Stimulated activated CD8-positive, alpha-beta memory T cell treated with anti-CD3 and anti-CD28 coated beads, Interleukin-15, amount 100 ng/mL, for 24 hours (primary cell): ENCODE measurements at places on chromosomes 13 and 19.

DNA sequence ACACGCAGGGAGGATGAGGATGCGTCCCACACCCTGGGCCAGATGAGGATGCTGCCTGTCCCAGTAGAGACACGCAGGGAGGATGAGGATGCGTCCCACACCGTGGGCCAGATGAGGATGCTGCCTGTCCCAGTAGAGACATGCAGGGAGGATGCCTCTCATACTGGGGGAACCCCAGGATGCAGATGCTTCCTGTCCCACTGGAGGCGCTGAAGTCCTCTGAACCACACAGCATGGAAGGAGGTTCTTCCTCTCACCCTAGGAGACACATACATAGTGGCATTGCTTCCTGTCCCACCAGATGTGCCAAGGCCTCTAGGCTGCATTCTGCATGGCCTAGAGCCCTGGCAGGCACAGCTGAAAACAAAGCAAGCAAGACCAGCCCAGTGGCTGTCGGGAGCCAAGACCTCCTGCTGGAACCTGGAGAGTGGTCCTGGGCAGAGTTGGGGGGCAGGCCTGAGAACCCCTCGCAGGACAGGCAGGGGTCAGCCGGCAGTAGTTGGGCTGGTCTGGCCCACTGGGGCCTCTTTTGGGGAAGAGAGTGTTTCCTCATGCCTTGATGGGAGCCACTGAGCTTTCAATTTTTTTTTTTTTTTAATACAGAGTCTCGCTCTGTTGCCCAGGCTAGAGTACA lies 4.3 kb downstream of the HPN start:
- no peak for DNase-seq

GRCh38 chr13:90293793-90294361 lies 1053.6 kb upstream of the MIR17HG start:
- no peak for DNase-seq

DNA sequence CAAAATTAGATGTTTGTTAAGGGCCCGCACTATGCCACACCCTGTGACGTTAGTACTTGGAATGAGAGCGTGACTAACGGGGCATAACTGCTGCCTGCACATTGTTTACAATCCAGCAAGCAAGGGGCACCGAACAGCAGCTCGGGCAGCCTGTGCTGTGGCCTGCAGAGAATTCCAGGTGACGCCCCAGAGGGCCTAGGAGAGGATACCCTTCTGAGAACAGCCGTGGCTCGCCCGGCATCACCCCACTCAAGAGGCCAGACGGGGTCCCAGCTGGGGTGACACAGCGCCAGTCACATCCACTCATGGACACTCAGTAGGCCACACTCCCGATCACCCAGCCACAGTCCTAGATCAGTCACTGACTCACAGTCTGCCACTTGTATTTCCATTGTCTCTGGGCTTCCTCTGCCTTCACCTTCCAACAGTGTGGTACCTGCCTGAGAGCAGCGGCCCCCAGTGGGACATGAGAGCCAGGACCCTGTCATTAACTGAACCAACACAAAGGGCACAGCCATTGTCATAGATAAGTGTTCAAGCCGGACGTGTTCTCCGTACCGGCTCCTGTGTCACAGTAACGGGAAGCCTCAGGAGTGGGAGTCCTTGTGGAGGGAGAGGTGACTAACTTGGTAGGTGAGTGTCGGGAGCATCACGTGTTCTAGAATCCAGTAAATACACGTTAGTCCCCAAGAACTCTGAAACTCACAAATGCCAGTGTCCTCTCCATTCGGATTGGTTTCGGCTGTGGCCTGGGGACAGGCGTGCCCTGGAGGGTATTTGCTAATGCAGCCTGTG lies 7.5 kb downstream of the ZNF331 start:
- DNase-seq, result no peak

DNA sequence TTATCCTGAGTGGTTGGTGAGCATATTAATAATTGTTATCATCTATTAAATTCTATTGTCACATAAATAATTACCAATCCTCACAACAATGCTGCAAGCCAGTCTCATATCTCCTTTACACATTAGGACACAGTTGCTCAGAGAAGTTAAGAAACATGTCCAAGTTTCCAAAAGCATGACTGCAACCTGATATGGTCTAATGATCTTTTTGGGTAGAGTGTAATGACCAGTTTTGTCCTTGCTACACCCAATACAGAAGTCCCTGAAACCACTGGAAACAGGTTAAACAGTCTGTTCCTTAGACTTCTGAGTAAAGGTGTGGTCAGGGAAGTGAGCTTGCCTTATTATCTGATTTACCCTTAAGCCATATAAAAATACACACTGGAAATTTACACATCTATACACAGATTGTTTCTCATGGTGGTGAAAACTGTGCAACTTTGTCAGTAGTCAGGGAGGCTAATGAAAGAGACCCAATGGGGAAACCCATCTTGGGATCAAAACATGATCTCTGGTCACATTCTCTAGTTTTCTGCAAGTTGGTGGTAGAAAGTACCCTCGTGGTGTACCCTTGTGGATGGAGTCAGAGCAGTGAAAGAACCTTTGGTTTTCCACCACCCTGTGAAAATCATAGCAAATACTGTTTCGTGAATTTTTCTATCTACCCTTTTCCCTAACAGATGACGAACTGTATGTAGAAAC lies 146.0 kb upstream of the KLF12 start:
- no peak for DNase-seq

DNA sequence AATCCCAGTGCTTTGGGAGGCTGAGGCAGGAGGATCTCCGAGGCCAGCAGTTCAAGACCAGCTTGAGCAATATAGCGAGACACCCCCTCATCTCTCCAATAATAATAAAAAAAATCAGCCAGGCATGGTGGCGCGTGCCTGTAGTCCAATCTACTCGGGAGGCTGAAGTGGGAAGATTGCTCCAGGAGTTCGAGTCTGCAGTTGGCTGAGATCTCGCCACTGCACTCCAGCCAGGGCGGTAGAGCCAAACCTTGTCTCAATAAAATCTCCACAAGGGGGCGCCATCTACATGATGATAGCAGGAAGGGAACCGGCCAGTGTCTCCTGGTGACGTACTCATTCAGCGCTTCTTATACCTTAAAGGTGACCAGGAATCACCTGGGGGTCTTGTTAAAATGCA lies 13.6 kb upstream of the C5AR1 start:
- peak; percentile 38 for DNase-seq

DNA sequence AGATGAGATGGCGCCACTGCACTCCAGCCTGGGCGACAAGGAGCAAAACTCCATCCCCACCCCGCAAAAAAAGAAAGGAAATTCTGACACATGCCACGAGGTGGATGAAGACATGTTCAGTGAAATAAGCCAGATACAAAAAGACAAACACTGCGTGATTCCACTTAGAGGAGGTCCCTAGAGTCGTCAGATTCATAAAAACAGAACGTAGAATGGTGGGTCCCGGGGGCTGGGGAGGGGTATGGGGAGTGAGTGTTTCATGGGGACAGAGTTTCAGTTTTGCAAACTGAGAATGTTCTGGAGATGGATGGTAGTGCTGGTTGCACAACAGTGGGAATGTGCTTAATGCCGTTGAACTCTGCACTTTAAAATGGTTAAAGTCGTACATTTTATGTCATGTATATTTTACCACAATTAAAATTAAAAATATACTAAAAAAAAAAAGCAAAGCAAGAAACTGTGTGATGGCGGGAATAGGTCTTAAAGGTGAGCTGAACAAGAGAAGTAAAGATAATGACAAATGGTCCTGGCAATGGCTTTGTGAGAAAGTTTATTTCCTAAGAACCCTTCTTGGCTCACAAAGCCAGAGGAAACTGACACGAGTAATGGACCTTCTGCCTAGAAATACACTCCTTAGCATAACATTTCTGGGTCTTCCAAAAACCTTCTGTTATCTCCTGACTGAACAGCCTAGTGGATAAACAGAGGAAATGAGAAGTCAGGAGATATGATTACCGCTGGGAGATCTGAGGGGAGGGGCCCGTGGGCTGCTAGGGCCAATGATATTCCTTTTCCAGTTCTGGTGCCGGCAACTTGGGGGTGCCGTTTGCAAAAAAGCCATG lies 4.2 kb upstream of the SPC24 start:
- no peak for DNase-seq

DNA sequence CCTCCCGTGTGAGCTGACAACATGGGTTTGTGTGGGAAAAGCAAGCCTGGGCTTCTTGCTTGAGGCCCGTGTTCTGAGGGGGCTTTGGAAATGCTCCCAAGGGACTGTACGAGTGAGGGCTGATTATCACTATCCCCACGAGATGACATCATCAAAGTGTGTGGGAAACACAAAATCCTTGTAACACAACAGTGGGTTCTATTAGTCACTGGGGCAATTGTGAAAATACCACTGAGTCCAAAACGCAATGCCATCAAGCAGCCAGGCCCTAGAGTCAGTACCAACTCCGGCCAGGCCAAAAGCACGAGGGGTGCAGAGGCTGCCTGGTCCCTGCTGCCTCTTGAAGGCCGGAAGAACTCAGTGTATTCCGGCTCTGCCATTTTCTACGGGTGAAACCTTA lies 29.6 kb downstream of the CAPS start:
- no peak for DNase-seq

- no peak for DNase-seq
Observed at GRCh38 chr13:26977541-26977940, 194.1 kb downstream of the USP12 start.
